ENCODE measurements at places on chromosomes 4 and X. TPM values are rescaled to one million over a fixed set of nuclear protein-coding genes. Genes with fewer than 3 reads are reported as not detected.

The TEX11 gene
- total RNA-seq: not detected

The PROM1 gene
- not detected for total RNA-seq

The CHRNA9 gene
- not detected for total RNA-seq

The LRRC66 gene
- 0.37 TPM for total RNA-seq

The LIMCH1 gene
- 0.73 TPM for total RNA-seq

The VEGFC gene
- total RNA-seq: 11.8 TPM

The HMX1 gene
- total RNA-seq: not detected

The FREM3 gene
- not detected for total RNA-seq

The WNK3 gene
- 0.20 TPM for total RNA-seq

The CXCL13 gene
- not detected for total RNA-seq

The CA5B gene
- total RNA-seq: 14.0 TPM

The SLIT2 gene
- 29.1 TPM for total RNA-seq

The MAGEE2 gene
- not detected for total RNA-seq

The ETDB gene
- not detected for total RNA-seq

The FRMD7 gene
- under 0.01 TPM for total RNA-seq

The ZCCHC18 gene
- total RNA-seq: not detected

The TMEM47 gene
- 14.7 TPM for total RNA-seq

The PNMA6F gene
- total RNA-seq: not detected

The NSUN7 gene
- under 0.01 TPM for total RNA-seq

The GAGE1 gene
- not detected for total RNA-seq

The RPL34 gene
- 968 TPM for total RNA-seq

The ZNF157 gene
- not detected for total RNA-seq

The NLGN4X gene
- total RNA-seq: not detected
